Progenitor cell of endocrine pancreas (in vitro differentiated cells): ENCODE measurements at places on chromosomes 11 and 22.

GRCh38 chr11:68022531-68022930, 8.0 kb upstream of the NDUFS8 start:
- DNase-seq, result no peak

DNA sequence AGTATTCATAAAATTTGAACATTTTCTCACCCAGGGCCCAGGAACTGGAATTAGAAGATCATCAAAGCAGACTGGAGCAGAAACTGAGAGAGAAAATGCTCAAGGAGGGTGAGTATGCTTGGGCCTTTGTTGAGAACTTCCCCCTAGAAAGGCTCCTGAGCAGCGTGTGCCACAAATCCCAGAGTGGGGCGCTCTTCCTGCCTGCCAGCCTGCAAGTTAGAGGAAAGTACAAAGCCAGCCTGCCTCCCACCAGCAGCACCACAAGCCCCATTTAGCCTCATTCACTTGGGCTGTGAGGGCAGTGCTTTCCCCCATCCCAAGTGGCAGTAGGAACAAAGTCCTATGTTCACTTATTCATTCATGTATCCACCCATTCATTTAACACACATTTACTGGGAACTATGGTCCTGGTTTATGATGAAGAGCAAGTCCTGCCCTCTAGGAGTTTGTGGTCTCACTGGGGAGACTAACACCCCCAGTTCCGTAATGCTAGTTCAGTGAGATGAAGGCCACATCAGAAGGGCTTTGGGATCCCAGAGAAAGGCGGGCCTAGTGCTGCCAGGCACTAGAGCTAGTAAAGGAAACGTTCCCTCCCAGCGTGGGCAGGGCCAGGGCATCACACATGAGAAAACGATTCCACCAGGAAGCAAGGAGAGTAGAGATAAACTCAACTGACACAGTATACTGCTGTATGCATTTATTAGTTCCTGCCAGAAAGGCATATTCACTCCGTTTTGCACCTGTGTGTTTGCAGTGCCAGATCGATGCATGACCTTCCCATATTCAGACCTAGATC, 22.4 kb upstream of the PARVA start:
- no peak for DNase-seq

GRCh38 chr11:119752345-119752871, 23.4 kb upstream of the NECTIN1 start:
- DNase-seq, result no peak

- DNase-seq, result no peak
Measured at GRCh38 chr22:35037089-35037488, 28.9 kb upstream of the ISX start.

DNA sequence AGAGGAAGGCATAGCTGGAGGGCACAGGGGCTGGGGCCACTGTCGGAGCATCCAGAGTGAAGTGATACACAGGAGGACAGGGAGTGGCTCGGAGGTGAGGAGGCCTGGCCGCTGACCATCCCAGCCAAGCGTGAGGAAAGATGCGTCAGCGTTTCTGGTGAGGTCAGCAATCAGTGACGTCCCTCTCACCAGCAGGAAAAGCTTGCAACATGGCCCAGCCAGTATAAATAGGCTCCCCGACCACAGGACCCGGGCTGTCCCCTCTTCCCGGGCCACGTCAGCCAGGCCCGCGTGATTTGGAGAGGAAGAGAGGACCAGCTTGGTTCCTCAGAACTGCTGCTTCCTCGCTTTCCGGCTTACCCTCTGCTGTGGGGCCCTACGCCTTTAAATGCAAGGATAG, 4.2 kb upstream of the OSM start:
- DNase-seq, result no peak

DNA sequence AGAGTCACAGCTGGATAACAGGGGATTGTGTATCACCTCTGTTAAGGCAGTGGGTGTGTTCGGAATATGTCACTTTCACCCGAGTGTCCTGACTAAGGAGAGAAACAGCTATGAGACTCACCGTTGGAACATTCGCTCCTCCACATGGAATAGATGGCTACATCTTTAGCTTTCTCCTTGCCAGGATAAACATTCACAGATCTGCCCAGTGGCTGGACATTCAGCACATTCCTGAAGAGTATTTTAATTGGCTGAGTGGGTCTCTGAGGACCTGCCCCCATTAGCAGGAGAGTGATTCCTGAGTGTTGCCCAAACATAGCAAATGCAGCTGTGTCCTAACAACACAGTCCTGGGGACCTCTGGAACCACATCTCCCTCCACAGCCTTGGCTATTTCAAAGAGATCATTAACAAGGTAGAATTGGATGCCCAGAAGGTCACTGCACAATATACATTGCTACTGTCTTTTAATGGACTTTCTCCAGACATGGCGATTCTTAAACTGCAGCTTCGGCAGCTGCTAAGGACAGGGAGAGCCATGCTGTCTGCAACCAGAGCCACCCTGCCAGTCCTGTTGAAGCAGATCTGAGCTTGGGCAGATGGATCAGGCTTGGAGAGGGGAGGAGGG, 435.0 kb upstream of the CADM1 start:
- DNase-seq, result no peak

- DNase-seq, result no peak
Measured at GRCh38 chr11:45320371-45320770, 34.2 kb upstream of the SYT13 start.

DNA sequence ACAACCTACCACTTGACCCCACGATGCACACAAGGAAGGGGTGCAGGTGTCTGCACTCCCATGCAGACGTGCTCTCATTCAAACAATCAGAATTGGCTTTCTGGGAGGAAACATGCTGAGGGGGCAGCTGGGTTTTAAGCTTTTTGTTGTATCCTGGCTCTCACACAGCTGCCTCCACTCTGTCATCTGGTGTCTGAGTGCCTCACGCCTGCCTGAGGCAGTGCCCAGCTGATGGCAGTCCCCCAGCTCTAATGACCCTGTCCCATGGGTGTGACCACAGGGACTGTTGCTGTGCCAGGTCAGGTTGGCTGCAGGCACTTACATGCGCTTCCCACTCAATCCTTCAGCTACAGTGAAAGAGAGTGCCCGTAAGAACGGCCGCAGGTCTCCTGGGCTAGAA, 53.7 kb downstream of the ARFGAP3 start:
- no peak for DNase-seq

GRCh38 chr22:22193923-22194322, 50.7 kb upstream of the VPREB1 start:
- DNase-seq, result no peak

- no peak for DNase-seq
Measured at GRCh38 chr22:28741200-28741784, 328 bp downstream of the CHEK2 start.

- DNase-seq, result no peak
Measured at GRCh38 chr22:25736378-25737011, 5.5 kb upstream of the MYO18B start.

GRCh38 chr22:31567196-31567595, 70.9 kb downstream of the SFI1 start:
- DNase-seq, result no peak

DNA sequence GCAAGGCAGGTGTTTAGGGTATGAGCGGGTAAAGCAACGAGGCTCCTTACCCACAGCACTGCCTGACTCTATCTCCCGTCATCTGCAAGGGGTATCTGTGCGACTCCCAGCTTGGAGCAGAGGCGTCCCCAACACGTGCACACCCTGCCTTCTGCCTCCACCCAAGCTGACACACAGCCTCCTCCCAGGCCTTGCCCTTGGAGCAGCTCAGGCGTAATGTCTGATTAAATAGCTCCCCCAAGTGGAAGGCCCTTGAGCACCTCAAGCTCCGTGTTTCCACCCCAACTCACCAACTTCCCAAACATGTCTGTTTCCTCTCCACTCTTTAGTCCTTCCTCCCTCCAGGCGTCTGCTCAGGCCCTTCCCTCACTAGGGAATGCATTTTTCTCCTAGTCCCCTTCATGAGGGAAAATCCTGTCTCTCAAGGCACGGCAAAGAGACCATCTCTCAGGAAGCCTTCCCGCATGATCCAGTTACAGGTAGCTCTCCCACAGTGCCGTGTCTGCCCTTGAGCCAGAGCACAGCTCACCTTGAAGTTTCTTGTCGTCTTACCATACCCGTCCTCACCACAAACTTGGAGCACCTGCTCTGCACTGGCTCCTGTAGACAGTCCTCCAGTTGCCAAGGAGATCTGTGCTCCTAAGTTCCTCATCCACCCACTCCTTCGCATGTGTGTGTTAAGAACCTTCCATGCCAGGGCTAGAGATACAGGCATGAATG, 15.8 kb downstream of the CYB5R2 start:
- no peak for DNase-seq

- no peak for DNase-seq
Measured at GRCh38 chr11:60942219-60942618, 9.8 kb downstream of the SLC15A3 start.

- DNase-seq, result no peak
Measured at GRCh38 chr22:29380032-29380781, 8.2 kb downstream of the AP1B1 start.

GRCh38 chr11:65870706-65871681, 1.6 kb downstream of the EFEMP2 start:
- no peak for DNase-seq

GRCh38 chr11:130416906-130417305, 11.5 kb downstream of the ADAMTS8 start:
- no peak for DNase-seq

DNA sequence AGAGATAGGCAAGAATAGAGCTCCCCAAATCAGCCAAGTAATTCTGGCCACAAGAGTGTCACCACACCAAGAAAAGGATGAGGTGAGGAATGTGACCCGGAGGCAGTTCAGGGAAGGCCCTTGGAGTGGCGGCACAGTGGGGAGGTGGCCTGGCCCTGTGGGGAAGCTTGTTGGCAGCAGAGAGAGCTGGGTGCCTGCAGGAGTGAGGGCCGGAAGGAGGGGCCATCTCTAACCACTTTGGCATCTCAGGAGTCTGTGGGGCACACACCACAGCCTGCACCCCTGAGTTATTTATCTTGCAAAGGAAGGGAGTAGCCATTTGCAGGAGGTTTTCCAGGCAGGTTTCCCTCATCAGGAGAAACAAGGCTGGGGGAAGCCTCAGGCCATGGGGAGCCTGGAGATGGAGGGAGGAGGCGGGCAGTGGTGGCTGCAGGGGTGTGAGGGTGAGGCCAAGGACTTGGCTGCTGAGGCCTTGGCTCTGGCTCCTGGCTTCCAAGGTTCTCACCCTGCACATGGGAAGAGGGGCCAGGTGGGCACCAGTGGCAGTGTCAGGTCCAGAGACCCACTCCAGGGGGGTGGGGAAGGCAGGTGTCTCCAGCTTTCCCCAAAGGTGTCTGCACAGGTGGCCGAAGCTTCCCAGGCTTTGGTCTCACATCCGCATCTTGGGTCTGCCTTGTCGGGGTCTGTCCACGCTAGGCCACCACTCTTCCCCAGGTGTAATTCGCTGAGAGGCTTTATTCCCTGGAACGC, 370.2 kb downstream of the CTTN start:
- DNase-seq, result no peak

DNA sequence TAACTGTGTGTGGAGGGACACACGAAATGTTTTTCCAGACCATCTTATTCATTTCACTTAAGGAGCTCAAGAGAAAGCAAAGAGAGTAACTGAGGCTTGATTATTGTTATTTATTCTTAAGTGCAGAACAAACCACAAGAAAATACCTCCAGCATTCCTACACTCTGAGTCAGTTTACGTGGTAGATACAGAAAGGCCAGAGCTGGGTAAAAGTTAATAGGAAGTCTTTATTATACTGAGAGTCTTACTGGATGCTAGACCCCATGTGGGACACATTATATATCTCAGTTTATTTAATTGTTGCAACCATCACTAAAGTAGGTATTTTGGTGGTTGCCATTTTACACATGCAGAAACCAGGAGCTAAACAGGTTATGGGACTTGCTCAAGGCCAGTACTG, 261.4 kb upstream of the POU2AF2 start:
- DNase-seq, result no peak

- no peak for DNase-seq
Measured at GRCh38 chr11:94400050-94400449, 1.2 kb downstream of the GPR83 start.

DNA sequence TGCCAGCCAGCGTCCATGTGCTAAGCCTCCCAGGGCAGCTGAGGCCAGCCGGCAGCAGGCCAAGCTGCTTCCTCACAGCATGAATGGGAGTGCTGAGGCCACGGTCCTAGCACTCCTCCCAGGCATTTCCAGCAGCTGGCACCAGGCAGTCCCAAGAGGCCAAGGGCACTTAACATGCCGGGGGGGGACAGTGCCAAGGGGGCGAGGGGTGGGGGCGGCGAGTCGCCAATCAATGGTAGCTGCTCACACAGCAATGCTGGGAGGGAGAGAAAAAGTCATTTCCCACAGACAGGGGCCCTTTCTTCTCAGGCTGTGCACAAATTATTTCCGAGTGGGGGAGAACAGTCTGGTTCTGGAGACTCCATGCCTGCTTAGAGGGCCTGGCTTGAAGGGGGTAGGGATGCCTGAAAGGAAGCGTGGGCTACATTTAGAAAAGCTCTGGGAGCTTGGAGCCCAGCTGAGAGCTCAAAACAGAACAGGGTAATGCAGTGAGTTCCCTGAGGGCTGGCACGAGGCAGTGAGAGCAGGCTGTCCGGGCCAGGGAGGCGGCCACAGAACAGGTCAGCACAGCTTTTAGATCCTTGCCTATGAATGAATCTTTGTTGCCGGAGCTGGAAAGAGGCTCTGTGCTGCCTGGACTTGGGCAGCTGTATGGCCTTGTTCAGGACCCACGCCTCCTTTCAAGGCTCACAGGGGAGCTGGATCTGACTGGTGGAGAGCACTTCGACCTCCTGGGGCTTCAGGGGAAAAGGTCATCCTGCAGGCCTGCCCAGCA, 14.4 kb upstream of the TBC1D10A start:
- no peak for DNase-seq

DNA sequence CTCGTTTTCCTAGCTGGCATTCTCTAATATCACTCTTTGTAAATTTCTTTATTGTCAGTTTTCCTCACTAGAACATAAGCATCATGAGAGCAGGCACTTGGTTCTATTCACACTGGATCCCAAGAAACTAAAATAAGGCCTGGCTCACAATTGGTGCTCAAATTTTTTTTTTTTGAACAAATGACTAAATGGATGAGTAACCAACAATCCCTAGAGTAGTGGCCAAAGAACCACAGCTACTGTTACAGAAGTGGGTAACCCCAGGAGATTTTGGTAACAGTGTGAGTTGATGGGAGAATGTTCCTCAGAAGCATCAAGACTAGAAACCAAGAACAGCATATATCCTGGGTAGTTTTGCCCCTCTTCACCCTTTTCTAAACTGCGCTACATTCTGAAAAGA, 572.6 kb downstream of the INSC start:
- DNase-seq, result no peak

- no peak for DNase-seq
Measured at GRCh38 chr22:38066381-38067027, 9.3 kb downstream of the PICK1 start.

GRCh38 chr22:49436056-49436455, 391.6 kb downstream of the BRD1 start:
- DNase-seq, result no peak
